ENCODE measurements at places on chromosomes 12 and 14.

GRCh38 chr12:78929075-78929418, 64.5 kb downstream of the SYT1 start:
- DNase-seq: no peak

DNA sequence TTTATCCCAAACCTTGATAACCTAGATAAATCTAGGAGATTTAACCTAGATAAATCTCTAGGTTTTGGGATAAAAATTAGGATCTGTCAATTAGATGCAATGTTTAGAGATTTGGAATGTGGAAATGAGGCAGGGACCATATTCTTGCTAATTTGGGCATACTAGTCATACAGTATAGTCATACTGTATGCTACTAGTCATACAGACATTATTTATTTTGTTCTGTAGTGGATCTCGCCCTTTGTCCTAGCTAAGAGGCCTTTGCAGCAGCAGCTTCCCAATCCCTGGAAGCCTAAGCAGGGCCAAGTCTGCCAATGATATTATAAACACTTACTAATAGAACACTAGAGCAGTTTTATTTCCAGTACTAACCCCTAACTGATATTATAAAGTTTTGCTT, 136.4 kb downstream of the CEP128 start:
- DNase-seq: no peak

GRCh38 chr14:80017795-80018194, 193.5 kb downstream of the DIO2 start:
- no peak for DNase-seq

DNA sequence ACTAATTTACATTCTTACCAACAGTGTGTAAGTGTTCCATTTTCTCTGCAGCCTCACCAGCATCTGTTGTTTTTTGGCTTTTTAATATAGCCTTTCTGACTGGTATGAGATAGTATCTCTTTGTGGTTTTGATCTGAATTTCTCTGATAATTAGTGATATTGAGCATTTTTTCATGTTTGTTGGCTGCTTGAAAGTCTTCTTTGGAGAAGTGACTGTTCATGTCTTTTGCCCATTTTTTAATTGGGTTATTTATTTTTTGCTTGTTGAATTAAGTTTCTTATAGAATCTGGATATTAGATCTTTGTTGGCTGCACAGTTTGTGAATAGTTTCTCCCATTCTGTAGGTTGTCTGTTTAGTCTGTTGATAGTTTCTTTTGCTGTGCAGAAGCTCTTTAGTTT, 48.0 kb upstream of the OR6J1 start:
- DNase-seq: no peak
